ENCODE measurements at places on chromosomes 2 and 18. TPM values are rescaled to one million over a fixed set of nuclear protein-coding genes. Genes with fewer than 3 reads are reported as not detected.

The MYL1 gene
- not detected for total RNA-seq

The CD8A gene
- not detected for total RNA-seq

The TAF1B gene
- 16.4 TPM for total RNA-seq

The TANC1 gene
- total RNA-seq = 26.0 TPM

DNA sequence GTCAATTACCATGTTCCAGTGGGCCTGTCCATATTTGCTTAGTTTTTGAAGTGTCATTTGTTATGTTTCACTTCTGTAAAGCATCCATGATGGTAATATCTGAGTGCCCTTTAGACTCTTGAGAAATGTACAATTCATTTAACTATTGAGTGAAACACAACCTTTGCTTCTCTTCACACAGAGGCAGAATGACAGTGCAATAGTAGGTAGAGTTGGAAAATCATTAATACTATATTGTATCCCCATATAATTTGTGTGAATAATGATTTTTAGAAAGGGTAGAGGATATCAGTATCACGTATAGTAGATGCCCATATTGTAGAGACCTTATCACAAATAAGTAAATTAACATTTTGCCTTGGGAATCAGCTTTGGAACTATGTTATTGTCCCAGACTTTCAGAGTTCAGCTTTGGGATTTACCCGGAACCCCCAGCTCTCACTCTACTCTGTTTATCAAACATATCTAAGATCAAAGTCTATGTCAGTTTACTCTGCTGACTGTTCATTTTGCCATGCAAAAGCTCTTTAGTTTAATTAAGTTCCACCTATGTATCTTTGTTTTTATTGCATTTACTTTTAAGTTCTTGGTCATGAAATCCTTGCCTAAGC lies 172.7 kb upstream of the NOL4 start:
- no peaks in the 10 kb centered on the region for H3K27me3 ChIP-seq
- no peak overlapping the region for H3K27ac ChIP-seq
- H3K36me3 ChIP-seq = no peaks in the 10 kb centered on the region
- H3K4me3 ChIP-seq = no peak overlapping the region
- no peaks in the 10 kb centered on the region for H3K4me1 ChIP-seq
- DNase-seq = no peak

- H3K4me3 ChIP-seq = no peak overlapping the region
- H3K36me3 ChIP-seq = no peaks in the 10 kb centered on the region
- peaks cover 4% of the 10 kb centered on the region for H3K27me3 ChIP-seq
- H3K27ac ChIP-seq = no peak overlapping the region
Measured at GRCh38 chr2:44137872-44138551, 30.7 kb upstream of the PPM1B start.

GRCh38 chr2:156455361-156455975 lies 19.3 kb downstream of the GPD2 start:
- H3K4me3 ChIP-seq = no peak overlapping the region
- no peaks in the 10 kb centered on the region for H3K27me3 ChIP-seq

- H3K4me3 ChIP-seq = no peak overlapping the region
- DNase-seq = no peak
- no peaks in the 10 kb centered on the region for H3K36me3 ChIP-seq
- no peaks in the 10 kb centered on the region for H3K4me1 ChIP-seq
- H3K27me3 ChIP-seq = no peaks in the 10 kb centered on the region
Measured at GRCh38 chr18:44238454-44238853, 442.2 kb upstream of the SETBP1 start.

DNA sequence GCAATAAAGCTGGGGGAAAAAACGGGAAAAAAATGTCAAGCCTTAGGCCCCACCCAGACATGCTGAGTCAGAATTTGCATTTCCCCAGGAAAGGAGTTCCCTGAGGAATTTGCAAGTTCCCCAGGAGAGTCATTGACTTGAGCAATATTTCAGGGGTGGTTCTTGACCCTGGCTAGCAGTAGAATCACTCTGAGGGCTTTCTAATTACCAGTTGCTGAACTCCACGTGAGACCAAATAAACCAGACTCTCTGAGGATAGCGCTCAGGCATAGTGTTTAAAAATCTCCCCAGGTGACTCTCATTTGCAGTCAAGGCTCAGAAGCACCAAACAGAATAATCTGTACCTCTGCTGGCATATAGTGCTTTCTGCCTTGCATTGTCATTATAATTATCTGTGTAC lies 48.7 kb downstream of the C1QL2 start:
- peaks cover 5% of the 10 kb centered on the region for H3K27me3 ChIP-seq
- peaks cover 8% of the 10 kb centered on the region for H3K36me3 ChIP-seq
- no peaks in the 10 kb centered on the region for H3K4me1 ChIP-seq
- H3K27ac ChIP-seq = no peak overlapping the region
- H3K4me3 ChIP-seq = no peak overlapping the region

GRCh38 chr18:79321625-79322405 lies 73.9 kb upstream of the NFATC1 start:
- peaks cover 15% of the 10 kb centered on the region for H3K36me3 ChIP-seq

DNA sequence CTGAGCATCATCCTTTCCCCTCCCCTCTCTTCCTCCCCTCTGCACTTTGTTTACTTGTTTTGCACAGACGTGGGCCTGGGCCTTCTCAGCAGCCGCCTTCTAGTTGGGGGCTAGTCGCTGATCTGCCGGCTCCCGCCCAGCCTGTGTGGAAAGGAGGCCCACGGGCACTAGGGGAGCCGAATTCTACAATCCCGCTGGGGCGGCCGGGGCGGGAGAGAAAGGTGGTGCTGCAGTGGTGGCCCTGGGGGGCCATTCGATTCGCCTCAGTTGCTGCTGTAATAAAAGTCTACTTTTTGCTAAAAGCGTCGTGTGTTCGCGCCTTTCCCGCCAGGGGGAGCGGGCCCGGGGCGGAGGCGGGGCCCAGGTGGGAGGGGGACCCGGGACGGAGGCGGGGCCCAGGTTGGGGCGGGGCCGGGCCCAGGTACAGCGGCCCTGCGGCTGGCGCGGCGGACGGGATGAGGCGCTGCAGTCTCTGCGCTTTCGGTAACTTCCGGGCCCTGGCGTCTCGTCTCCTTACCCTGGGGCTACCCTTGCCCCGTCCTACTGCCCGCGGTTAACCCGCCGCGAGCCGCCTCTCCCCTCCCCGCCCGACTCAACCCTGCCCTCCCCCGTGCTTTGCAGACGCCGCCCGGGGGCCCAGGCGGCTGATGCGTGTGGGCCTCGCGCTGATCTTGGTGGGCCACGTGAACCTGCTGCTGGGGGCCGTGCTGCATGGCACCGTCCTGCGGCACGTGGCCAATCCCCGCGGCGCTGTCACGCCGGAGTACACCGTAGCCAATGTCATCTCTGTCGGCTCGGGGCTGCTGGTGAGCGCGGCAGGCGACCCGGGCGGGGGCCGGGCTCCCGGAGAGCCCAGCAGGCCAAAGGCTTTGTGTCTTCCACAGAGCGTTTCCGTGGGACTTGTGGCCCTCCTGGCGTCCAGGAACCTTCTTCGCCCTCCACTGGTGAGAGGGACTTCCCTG lies at the start of gene KRTCAP3:
KRTCAP3 (plus strand) TSS at position 424 of the 962 bp plus-strand sequence; CDS start at position 456, 32 bp downstream.
- H3K27me3 ChIP-seq = peaks cover 3% of the 10 kb centered on the region
- H3K27ac ChIP-seq = no peak within 1 kb of the TSS
- no peak for DNase-seq
- peaks cover 30% of the 10 kb centered on the region for H3K36me3 ChIP-seq
- H3K4me3 ChIP-seq = no peak within 1 kb of the TSS

DNA sequence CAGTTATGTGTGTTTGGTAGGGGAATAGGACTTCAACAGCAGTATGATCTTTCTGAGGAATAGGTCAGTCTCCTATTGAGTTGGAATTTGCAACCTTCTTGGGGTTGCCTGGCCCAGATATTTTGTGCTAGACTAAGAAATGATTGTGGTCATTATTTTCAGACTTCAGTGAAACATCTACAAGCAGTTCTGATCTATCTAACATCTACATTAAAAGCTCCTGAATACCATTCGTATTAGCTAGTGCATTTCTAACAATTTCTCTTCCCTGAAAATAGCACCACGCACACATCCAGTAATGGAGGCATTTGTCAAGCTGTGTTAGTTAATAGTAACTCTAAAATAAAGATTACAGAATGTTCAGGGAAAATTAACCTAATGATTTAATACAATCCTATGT lies 179.3 kb downstream of the FIGN start:
- peaks cover 15% of the 10 kb centered on the region for H3K4me1 ChIP-seq
- H3K36me3 ChIP-seq = no peaks in the 10 kb centered on the region
- peak; percentile 16 for DNase-seq
- H3K27ac ChIP-seq = no peak overlapping the region
- H3K27me3 ChIP-seq = no peaks in the 10 kb centered on the region

DNA sequence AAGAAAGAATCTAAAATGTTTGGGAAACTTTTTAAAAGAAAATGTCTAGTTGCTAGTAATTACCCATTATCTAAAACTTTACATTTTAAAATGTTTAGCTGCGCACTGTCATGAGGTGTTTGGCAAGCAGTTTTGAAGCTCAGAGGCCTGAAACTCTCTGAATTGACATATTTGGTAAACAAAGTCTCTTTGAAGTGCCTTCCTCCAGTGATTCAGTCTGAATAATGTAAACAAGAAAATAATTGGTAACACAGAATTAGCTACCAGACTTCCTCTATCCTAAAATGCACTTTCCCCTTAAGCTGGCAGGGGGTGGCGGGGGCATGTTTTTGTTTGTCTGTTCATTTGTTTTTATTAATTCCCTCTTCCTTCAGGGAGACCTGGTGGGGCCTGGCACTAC lies 61.4 kb downstream of the WDR75 start:
- no peaks in the 10 kb centered on the region for H3K36me3 ChIP-seq
- no peak for DNase-seq
- no peaks in the 10 kb centered on the region for H3K4me1 ChIP-seq
- H3K27ac ChIP-seq = no peak overlapping the region
- H3K4me3 ChIP-seq = no peak overlapping the region

DNA sequence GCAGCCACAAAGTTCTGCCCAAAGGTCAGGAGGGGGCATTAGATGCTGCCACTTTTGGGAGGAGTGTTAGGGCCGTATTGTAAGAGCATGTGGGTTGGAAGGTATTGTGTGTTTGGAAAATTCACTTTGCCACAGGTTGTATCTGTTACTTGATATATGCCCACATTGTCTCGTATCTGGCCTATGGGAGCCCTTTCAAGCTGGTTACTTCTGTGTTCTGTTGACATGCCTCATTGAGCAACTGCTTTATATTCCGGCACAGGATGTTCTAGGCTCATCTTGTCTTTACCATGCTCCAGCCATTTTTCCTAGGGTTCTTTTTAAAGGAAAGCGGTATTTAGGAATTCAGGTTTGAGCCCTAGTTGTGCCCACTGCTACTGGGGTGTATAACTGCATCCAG lies 6.0 kb downstream of the ADNP2 start:
- H3K27ac ChIP-seq = no peak overlapping the region
- H3K27me3 ChIP-seq = no peaks in the 10 kb centered on the region
- H3K4me3 ChIP-seq = no peak overlapping the region
- peaks cover 34% of the 10 kb centered on the region for H3K4me1 ChIP-seq
- DNase-seq = no peak

GRCh38 chr18:69261406-69261805 lies 139.3 kb upstream of the DOK6 start:
- H3K4me3 ChIP-seq = no peak overlapping the region
- H3K27ac ChIP-seq = no peak overlapping the region
- no peaks in the 10 kb centered on the region for H3K36me3 ChIP-seq
- H3K4me1 ChIP-seq = no peaks in the 10 kb centered on the region

- H3K27ac ChIP-seq = no peak overlapping the region
- no peaks in the 10 kb centered on the region for H3K4me1 ChIP-seq
- H3K36me3 ChIP-seq = 0 out of 2 replicates have a peak, but pooled peaks cover 3% of the 10 kb centered on the region
- no peak for DNase-seq
- H3K4me3 ChIP-seq = no peak overlapping the region
Measured at GRCh38 chr2:98730707-98731040, 258 bp downstream of the MGAT4A start.

DNA sequence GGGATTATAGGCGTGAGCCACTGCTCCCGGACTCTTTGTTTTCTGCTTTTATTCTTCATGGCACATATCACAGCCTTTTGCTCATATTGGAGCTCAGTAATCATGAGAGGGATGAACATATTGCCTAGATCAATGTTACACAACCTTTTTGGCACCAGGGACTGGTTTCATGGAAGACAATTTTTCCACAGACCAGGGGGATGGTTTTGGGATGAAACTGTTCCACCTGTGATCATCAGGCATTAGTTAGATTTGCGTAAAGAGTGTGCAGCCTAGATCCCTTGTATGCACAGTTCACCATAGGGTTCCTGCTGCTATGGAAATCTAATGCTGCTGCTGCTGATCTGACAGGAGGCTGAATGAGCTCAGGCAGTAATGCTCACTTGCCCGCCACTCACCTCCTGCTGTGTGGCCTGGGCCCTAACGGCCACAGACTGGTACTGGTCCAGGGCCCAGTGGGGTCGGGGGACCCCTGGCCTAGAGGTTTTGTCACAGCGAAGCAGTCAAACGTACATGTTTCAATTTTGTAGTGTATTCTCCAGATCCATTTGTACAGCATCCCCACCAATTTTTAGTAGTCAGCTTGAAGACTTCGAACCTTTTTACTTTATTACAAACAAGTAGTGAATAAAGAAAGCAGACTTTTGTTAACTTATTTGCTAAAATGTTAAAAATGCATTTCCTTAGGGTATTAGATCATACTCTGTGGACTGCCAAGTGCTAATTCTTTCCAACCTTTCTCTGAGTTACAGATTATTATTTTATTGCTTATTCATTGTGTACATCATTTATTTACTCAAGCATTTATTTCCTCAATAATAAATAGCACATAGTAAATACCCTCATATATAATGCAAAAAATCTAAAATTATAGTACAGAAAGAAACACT lies 6.2 kb downstream of the DAW1 start:
- H3K4me1 ChIP-seq = peaks cover 37% of the 10 kb centered on the region
- DNase-seq = no peak
- H3K27me3 ChIP-seq = peaks cover 5% of the 10 kb centered on the region
- no peak overlapping the region for H3K4me3 ChIP-seq

DNA sequence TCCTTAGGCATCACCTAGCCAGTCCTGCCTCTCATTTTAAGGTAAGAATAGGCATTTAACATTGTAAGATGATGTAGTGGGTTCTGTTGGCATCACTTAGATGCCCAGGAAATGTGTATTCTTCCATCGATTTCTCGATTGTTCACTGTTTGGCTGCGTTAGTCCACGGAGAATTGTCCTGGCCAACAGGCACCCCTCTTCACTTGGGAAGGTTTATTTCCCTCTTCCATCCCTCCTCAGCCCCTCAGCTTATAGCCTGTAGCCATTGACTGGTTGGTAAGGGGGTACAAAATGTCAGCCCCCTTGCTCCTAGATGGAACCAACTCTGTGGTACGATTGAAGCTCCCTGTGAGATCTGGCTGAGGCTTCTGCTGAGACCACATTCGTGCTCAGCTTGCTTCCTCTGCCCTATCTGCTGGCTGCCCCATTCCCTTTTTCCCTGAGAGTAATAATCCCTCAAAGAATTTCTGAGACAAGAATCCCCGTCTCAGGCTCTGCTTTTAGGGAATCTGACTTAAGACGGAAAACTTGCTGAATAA lies 43.4 kb downstream of the PLEKHA3 start:
- H3K36me3 ChIP-seq = peaks cover 21% of the 10 kb centered on the region
- no peak for DNase-seq
- peak overlapping the region; percentile 81 for H3K27ac ChIP-seq
- peaks cover 6% of the 10 kb centered on the region for H3K4me1 ChIP-seq
- peaks cover 4% of the 10 kb centered on the region for H3K27me3 ChIP-seq
- peak overlapping the region; percentile 95 for H3K4me3 ChIP-seq

GRCh38 chr2:57146951-57147350 lies 899.7 kb upstream of the VRK2 start:
- H3K36me3 ChIP-seq = peaks cover 25% of the 10 kb centered on the region
- DNase-seq = no peak
- no peak overlapping the region for H3K4me3 ChIP-seq
- H3K27me3 ChIP-seq = peaks cover 6% of the 10 kb centered on the region
- H3K4me1 ChIP-seq = peaks cover 11% of the 10 kb centered on the region

- peaks cover 20% of the 10 kb centered on the region for H3K36me3 ChIP-seq
- no peaks in the 10 kb centered on the region for H3K27me3 ChIP-seq
- H3K4me1 ChIP-seq = peaks cover 10% of the 10 kb centered on the region
- no peak for DNase-seq
Measured at GRCh38 chr2:208300847-208301618, 35.0 kb downstream of the PIKFYVE start.

All from HFFc6 (cell line).